Cortex of kidney (tissue), 1 donor: ENCODE measurements at places on chromosomes 6 and 20.

- no peak for DNase-seq
Observed at GRCh38 chr20:17782768-17783167, 83.0 kb downstream of the BANF2 start.

DNA sequence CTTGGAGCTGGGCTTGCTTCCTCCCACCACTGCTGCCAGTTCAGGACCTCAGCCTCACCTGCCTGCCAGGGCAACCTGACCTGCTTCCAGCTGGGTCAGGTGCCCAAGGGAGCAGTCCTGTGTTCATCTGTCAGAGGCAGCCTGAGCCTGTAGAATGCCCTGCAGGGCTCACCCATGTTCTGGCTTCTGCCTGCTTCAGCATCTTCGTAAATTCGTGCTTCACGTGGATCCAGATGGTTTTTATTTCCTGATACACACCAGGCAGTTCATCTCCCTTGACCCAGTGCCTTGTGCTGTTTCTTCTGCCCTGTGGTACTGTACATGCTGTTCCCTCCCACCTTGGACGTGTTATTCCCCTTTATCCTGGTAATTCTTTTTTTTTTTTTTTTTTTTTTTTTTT lies 50.2 kb downstream of the ARID1B start:
- no peak for DNase-seq

GRCh38 chr20:13856354-13856753 lies 71.5 kb downstream of the NDUFAF5 start:
- DNase-seq = no peak

- no peak for DNase-seq
Observed at GRCh38 chr6:137641474-137642077, 147.4 kb upstream of the OLIG3 start.

GRCh38 chr6:16092140-16092539 lies 36.7 kb upstream of the MYLIP start:
- no peak for DNase-seq

GRCh38 chr6:10687582-10687981 lies 6.8 kb downstream of the C6orf52 start:
- no peak for DNase-seq

DNA sequence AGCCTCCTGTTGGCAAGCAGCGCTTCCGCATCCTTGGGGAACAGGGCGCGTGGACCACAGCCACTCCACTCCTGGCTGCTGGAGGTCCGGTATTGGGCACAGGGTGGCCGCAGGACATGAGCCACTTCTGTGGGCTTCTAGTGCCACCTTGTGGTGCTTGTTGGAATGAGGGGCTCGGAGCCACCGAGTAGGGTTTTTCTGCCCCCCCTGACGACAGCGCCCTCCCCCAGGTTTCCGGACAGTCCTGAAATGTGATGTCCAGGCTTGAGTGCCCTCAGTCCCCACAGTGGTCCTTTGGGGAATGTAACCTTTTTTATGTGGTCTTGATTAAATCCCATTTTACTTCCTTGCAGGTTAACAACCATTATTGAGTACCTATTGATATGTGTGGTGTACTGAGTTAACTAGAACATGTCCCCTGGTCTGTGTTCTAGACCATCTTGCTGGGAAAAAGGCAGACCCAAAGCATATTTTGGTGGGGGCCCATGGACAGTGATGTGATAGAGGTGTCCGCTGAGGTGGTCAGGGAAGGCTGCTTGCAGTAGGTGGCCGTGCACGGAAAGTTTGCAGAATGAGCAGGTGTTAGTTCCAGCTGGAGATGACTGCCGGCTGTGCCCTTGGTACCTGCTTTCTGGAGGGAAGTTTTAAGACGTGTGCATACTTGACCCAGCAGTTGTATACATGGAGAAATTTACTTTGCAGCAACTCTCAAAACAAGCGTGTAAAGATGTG lies 70.0 kb downstream of the PTPN1 start:
- no peak for DNase-seq

- no peak for DNase-seq
Observed at GRCh38 chr6:128179876-128180438, 279.1 kb upstream of the THEMIS start.

DNA sequence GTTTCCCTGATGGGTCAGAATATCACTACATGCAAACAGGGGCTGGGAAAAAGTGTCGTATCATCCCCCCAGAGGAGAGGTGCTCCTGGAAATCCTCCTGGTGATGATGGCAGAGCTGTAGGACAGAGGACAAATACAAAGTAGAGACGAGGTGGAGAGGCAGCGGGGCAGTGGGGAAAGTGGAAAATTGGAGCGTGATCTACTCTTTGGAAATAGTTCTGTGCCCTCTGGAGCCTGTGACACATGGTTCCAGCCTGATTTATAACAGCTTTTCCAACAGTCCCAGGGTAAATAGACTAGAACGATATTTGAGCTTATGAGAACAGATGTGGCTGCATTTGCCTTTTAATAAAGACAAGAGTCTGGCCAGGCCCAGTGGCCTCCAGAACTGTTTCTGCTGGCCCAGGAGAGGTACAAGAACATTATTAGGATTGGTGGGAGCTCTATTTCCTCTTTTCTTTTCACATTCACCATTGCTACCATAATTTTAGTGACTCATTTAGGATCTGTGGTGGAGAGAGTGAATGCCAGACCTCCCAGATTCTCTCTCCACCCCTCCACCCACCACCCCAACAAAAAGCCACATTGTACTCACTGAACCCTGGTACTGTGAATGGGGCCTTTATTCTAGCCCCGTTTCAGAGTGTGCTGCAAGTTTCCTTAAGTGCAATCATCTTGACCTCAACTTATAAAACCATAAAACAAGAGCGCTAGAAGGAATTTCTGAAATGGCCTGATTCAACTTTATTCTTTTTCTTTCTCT lies 78.3 kb downstream of the BTBD3 start:
- no peak for DNase-seq
